Diencephalon (tissue), 1 donor: ENCODE measurements at places on chromosomes 3 and 15. TPM values are rescaled to one million over a fixed set of nuclear protein-coding genes. Genes with fewer than 3 reads are reported as not detected.

PCOLCE2 gene
- 13.6 TPM for total RNA-seq

CLDN18 gene
- not detected for total RNA-seq

SLCO3A1 gene
- total RNA-seq, result 8.8 TPM

PLA2G4F gene
- total RNA-seq, result not detected

CCR9 gene
- total RNA-seq, result not detected

ISL2 gene
- total RNA-seq, result not detected

RASL12 gene
- 6.2 TPM for total RNA-seq

CD80 gene
- total RNA-seq, result under 0.01 TPM

FETUB gene
- total RNA-seq, result not detected

RHOV gene
- total RNA-seq, result 7.4 TPM

CPA3 gene
- total RNA-seq, result 1.6 TPM

SENP8 gene
- 6.0 TPM for total RNA-seq

IL17RE gene
- total RNA-seq, result 1.4 TPM

LNP1 gene
- 16.6 TPM for total RNA-seq

PDZRN3 gene
- total RNA-seq, result 35.5 TPM

MYH15 gene
- 1.2 TPM for total RNA-seq

DNAH12 gene
- 3.5 TPM for total RNA-seq

TTC21A gene
- total RNA-seq, result 3.2 TPM

ITPR1 gene
- total RNA-seq, result 34.1 TPM

CPLX3 gene
- total RNA-seq, result 0.92 TPM

SLC25A36 gene
- 150 TPM for total RNA-seq

ATP2B2 gene
- total RNA-seq, result 73.4 TPM

CERS3 gene
- total RNA-seq, result under 0.01 TPM

DPPA2 gene
- total RNA-seq, result not detected

OR5K3 gene
- total RNA-seq, result not detected
